ENCODE measurements at places on chromosomes 16 and 17. TPM values are rescaled to one million over a fixed set of nuclear protein-coding genes. Genes with fewer than 3 reads are reported as not detected.

YBX2 gene
- total RNA-seq: not detected

SHISA9 gene
- total RNA-seq: not detected

ADAM11 gene
- 0.50 TPM for total RNA-seq

TBC1D24 gene
- total RNA-seq: 9.9 TPM

SPATA32 gene
- not detected for total RNA-seq

KRT28 gene
- total RNA-seq: not detected

CHST4 gene
- under 0.01 TPM for total RNA-seq

AATK gene
- total RNA-seq: 0.15 TPM

SLC35G6 gene
- total RNA-seq: not detected

RHBDF2 gene
- 12.1 TPM for total RNA-seq

SCIMP gene
- not detected for total RNA-seq

ATP2C2 gene
- not detected for total RNA-seq

TMEM114 gene
- total RNA-seq: not detected

MT1F gene
- not detected for total RNA-seq

CDIP1 gene
- total RNA-seq: 8.0 TPM

OR3A3 gene
- total RNA-seq: not detected

PPL gene
- 6.9 TPM for total RNA-seq
